ENCODE measurements at places on chromosomes 3 and 15. TPM values are rescaled to one million over a fixed set of nuclear protein-coding genes. Genes with fewer than 3 reads are reported as not detected.

SLC28A2 gene
- total RNA-seq: 0.81 TPM

GRCh38 chr15:98967096-98967495 is 40.5 kb downstream of the PGPEP1L start:
- DNase-seq: no peak

DNA sequence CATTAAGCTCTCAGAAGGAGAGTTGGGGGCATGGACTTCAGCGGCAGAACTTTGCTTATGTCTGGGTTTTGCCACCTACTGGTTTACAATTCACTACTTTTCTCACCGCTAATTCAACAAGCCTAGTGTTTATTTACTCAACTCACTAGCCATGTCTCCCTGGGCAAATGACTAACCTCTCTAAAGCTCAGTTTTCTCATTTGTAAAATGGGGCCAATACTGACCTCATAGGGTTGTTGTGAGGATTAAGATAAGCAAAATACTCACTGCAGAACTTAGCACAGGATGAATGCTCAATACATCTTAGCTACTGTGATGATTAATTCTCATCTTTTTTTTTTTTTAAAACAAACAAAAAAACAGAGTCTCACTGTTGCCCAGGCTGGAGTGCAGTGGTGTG is 106.3 kb downstream of the CADPS start:
- no peak for DNase-seq

- no peak for DNase-seq
Observed at GRCh38 chr15:90337256-90337655, 14.8 kb upstream of the ZNF774 start.

ANP32A gene
- total RNA-seq: 32.9 TPM

LSG1 gene
- total RNA-seq: 50.5 TPM
